NCI-H226 (cell line): ENCODE measurements at places on chromosomes 16 and 17.
A peak's percentile ranks its signal among the peaks of the same experiment; 100 is the strongest.

DNA sequence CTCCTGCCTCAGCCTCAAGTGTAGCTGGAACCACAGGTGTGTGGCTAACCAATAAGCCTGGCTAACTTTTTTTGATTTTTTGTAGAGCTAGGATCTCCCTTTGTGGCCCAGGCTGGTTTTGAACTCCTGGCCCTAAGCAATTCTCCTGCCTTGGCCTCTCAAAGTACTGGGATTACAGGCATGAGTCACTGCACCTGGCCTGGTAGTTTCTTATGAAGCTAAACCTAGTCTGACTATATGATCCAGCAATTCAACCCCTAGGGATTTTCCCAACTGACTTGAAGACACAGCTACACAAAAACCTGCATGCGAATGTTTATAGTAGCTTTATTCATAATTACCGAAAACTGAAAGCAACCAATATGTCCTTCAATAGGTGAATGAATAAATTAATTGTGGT lies 176.2 kb upstream of the IRX3 start:
- DNase-seq: no peak

- no peak for DNase-seq
Measured at GRCh38 chr17:43945074-43945829, 3.0 kb upstream of the PPY start.

- DNase-seq: no peak
Measured at GRCh38 chr17:58273453-58274104, 7.2 kb downstream of the MPO start.

DNA sequence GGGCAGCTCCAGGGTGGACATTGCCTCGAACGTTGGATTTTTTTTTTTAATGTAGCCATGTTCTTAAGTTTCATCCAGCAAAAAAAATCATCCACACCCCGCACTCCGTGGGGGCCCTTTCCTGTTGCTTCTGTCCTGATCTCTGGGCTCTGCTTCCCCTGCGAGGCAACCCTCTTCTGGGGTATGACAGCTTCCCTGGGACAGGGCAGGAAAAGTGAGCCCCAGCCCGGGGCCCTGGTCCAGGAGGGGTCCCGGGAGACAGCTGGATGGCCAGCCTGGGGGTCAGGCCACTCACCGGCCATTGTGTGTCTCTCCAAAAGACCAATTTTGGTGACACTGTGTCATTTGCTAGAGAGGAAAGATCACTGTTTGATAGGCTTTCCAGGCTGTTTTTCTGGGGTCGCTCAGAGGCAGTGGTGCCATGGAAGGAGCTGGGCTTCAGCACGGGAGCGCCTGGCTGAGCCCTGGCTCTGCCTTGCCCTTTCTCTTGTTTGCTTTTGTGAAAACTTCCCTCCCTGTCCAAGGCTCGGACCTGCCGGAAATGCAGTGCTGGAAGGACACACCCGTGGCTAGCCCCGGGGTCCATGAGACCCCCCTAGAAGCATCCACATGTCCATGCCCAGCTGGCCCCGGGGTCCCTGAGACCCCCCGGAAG lies 41.0 kb upstream of the CHMP6 start:
- no peak for DNase-seq

- DNase-seq: no peak
Measured at GRCh38 chr17:10266296-10266876, 68.0 kb upstream of the GAS7 start.

- DNase-seq: peak; percentile 38
Measured at GRCh38 chr17:56186222-56186786, 33.0 kb downstream of the ANKFN1 start.

DNA sequence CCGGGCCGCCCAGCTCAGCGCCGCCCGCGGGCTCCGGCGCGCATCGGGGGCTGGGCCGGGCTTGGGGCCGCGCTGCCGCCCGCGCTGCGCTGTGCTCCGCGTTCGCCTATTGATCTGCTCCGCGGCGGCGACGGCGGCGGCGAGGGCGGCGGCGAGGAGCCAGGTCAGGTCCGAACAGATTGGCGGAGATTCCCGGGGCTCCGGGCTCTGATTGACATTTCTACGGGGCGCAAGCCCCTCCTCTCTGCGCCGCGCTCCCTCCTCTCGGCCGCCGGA lies 559 bp downstream of the IRX3 start:
- DNase-seq: no peak

DNA sequence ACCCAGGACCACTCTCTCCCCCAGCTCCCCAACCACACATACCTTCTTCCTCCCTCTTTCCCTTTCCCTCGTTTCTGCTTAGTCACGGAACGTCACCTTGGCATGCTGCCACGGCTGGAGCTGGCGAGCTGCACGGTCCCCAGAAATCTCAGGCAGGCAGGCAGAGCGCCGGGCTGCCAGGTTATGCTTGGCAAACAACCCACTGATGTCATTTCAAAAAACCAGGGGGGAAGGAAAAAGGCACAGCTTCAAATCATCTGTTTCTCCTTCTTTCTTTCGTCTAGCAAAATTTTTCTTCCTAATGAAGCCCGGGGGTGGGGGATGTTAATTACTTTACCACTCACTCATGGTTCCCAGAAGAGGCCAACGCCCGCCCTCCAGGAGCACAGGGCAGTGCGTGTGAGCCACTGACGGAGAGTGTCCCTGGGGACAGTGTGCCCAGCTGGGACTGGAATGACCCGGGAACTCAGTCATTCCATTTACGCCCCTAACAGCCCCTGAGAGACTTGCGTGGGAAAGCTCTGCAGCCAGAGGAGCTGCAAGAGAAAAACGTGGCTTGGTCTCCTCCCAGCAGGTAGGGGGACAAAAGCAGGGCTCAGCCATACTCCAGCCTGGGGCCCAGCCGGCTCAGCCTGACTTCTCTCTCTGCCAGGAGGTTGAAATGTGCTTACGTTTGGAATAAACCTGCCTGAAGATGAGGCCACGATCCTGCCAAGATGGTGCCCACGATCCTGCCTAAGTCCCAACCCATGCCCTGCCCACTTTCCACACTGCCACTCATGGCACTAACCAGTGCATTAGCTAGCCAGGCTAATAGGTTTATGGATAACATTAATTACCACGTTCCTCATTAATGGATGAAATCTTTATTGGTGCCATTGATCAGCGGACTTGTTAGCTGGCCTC lies 198.9 kb downstream of the ZFHX3 start:
- DNase-seq: peak; percentile 76

- DNase-seq: no peak
Measured at GRCh38 chr16:17294856-17295255, 175.9 kb downstream of the XYLT1 start.

DNA sequence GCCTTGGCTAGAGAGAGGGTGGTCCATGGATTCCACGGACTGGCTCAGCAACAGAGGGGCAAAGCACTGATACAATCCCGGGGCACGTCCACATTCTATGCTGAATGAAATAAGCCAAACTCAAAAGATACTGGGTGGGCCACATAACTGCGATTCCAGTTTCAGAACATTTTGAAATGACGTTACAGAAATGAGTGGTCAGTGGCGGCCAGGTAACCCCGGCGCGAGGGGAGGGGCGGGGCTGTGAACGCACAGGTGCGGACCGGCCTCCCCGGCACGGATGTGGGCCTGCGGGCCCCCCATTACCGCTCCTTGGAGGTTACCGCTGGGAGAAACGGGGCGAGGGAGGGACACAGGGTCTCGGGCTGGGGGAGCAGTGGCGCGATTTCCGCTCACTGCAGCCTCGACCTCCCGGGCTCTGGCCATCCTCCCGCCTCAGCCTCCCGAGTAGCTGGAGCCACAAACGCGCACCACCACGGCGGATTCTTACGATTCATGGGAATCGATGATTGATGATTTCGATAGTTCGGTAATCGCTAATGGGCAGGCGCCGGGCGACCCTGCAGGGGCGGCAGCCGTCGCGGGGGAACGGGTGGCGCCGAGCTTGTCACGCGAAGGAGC lies 559 bp downstream of the MVD start:
- no peak for DNase-seq

DNA sequence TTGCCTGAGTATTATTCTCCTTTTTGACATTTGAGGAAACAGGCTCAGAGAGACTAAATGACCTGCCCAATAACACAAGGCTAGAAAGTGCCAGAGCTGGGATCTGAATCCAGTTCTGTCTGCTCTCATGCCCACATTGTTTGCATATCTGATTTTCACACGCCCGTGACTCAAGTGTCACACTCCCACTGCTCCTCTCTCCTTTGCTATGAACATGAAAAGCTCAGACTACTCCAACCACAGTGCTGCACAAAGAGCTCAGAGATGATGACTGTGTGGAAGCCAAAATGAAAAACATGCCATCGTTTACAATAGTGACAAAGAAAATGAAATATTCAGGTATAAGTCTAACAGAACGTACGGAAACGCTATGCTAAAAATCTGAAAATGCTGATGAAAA lies 107.9 kb downstream of the SMG6 start:
- DNase-seq: no peak

GRCh38 chr16:9185381-9185780 lies 93.9 kb downstream of the HAPSTR1 start:
- DNase-seq: no peak

- no peak for DNase-seq
Measured at GRCh38 chr17:75610103-75610984, 22.7 kb downstream of the MYO15B start.

GRCh38 chr16:15033309-15033707 lies 22.6 kb downstream of the NTAN1 start:
- DNase-seq: no peak

DNA sequence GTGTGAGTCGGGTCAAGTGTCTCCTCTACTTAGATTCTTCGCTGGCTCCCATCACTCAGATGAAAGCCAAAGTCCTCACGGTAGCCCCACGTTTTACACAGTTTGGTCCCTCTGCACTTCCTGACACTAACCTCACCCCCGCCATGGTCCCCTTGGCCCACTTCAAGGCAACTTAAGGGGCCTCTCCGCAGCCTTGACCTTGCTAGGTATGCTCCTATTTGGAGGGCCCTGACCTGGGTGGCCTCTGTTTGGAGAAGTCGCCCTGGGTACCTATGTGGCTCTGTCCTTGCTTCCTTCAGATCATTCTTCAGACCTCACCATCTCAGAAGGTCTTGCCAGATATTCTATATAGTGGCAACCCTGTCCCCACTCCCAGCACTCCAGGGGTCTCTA lies 110.2 kb downstream of the SOCS1 start:
- DNase-seq: no peak

DNA sequence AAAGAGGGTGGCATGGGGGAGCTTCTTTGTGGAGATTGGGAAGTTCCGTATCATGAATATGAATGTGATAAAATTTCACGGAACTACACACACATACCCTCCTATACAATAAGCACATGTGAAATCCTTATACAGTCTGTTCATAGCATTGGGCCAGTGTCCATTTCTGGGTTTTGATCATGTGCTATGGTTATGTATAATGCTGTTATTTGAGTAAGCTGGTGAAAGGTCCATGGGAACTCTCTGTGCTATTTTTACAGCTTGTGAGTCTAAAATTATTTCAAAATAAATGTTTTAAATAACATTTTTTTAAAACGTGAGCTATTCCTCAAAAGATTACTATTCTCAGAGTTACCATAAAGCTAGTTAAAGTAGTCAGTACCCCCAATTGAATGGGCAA lies 205.2 kb upstream of the CACNG5 start:
- no peak for DNase-seq

DNA sequence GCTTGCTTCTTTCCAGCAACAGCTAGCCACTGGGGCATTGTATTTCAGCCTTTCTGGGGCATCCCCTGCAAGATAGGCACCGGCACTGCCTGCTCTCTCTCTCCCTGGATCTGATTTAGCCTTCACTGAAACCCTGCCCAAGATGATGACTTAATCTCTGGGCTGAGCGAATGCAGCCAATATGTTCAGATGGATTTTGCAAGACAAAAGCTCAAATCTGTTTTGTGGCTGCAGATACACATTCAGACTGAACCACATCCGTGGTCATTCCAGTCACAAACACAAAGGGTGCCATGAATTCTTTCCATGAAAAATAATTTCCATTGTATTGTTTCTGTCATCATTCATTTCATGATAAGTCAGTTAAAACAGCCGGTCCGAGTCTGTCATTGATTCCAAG lies 24.2 kb downstream of the SOST start:
- DNase-seq: peak; percentile 68

DNA sequence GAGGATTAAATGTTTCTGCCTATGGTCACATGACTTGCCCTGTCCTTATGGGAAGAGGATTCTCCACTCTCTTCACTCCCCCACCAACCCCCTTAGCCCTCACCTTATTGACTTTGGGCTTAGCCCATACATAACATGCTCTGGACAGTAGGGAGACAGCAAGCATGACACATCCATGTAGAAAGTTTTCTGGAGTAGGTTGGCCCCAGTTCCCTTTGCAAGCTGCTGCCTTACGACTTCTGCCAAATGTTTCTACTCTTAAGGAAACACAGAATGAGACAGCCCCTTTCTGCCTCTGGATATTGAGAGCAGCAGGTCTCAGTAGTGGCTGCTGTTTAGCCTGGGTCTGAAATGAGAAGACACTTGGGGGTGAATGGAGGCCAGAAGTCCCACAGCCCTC lies 282.2 kb downstream of the MAP2K6 start:
- no peak for DNase-seq

GRCh38 chr17:11459861-11460331 lies 138.4 kb upstream of the DNAH9 start:
- DNase-seq: no peak

GRCh38 chr17:4577386-4577993 lies 6.8 kb upstream of the SMTNL2 start:
- no peak for DNase-seq

GRCh38 chr16:25065899-25066298 lies 45.6 kb upstream of the LCMT1 start:
- DNase-seq: no peak
